AG04450 (cell line): ENCODE measurements at places on chromosomes 16 and 17. TPM values are rescaled to one million over a fixed set of nuclear protein-coding genes. Genes with fewer than 3 reads are reported as not detected.

GRCh38 chr16:58422809-58423208 lies 30.5 kb downstream of the GINS3 start:
- DNase-seq: no peak

Gene KRTAP4-3
- not detected in 2 replicates for polyA plus RNA-seq

DNA sequence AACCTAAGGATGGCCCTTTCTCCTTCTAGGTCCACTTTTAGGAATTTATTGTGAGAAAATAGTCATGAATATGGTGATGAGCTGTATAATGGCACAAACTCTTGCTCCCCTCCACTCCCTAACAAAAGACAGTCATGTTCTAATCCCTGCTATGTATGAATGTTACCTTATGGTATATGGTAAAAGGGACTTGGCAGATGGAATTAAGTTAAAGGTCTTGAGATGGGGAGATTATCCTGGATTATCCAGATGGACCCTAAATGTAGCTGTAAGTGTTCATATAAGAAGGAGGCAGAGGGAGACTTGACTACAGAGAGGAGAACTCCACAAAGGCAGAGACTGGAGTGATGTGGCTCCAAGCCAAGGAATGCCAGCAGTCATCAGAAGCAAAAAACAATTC lies 296.1 kb downstream of the SOX9 start:
- no peak for DNase-seq

DNA sequence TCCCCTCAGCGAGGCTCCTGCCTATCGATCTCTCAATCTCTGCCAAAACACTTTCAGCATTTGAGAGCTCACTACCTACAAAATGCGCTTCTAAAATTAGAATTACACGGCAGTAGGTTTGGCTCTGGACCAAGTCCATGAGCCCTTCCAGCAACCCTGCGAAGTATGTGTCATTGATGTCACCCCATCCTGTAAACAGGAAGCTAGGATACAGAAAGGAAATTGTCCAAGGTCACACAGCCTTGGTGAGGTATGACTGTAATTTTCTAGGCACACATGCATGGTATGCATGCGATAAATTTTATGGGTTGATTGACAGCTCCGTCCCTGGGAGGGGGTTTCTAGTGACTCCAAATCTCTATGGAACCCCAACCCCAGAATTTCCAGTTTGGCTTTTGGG lies 330.3 kb upstream of the CDH5 start:
- DNase-seq: no peak

DNA sequence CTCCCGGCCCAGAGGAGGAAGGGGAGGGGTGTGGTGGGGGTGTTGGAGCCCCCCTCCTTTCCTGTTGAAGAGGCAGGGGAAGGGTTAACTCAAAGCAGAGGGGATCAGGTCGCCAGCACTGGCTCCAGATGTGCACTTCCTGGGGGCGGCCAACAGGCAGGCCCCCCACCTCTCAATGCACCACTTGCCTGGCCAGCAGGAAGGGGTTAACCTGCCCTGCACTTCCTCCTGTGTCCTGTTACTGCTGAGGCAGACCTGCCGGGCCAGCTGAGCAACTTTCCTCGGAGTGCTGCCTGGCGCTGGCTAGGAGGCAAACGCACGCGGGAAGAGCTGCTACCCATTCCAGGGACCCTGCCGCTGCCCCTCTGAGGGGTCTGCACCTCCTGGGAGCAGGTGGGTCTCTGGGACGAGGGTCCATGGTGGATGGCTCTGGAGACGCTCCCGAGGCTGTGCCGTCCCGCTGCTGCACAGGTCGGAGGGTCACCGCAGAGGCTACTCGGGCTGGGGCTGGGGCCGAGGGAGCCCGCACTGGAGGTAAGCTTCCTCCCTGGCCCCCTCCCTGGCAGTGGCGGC lies at the start of gene EPN3:
Gene EPN3, plus strand, starts transcription at position 284 of the 573 bp plus-strand sequence. CDS start 3,822 bp downstream, outside the sequence.
- no peak for DNase-seq

Gene PYCARD
- 21.8 and 31.0 TPM in 2 replicates for polyA plus RNA-seq

Gene UNK
- 11.1 and 11.4 TPM in 2 replicates for polyA plus RNA-seq

GRCh38 chr17:62670202-62670821 lies 42.8 kb downstream of the MRC2 start:
- DNase-seq: no peak

Gene TMEM238L
- not detected in 2 replicates for polyA plus RNA-seq

DNA sequence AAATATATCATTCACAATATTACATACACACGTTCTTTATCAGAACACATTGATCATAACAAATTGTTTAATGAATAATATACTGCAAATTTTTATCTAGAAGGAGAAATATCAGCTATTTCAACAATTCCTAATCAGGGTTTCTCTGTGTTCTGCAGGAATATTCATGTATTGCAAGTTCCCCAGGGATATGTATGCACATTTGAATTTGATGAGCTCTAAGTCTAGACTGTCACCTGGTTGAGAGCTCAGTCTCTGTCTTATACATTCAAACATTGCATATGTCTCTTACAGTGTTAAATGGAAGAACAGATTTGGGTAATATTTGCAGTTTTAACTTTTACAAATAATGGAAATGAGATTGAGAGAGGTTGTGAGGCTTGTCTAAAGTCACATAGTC lies 829.7 kb downstream of the CDH11 start:
- DNase-seq: no peak

Gene CSHL1
- polyA plus RNA-seq: not detected in 2 replicates

Gene TBX4
- 0.06 and 0.11 TPM in 2 replicates for polyA plus RNA-seq

Gene RAMP2
- 1.4 and 1.7 TPM in 2 replicates for polyA plus RNA-seq

Gene CLEC18B
- polyA plus RNA-seq: 0.06 and 0.22 TPM in 2 replicates

Gene SDR42E2
- not detected in 2 replicates for polyA plus RNA-seq

GRCh38 chr16:80680839-80681238 lies 123.6 kb downstream of the CDYL2 start:
- DNase-seq: no peak

- no peak for DNase-seq
Measured at GRCh38 chr16:87570938-87571867, 31.1 kb upstream of the JPH3 start.

GRCh38 chr17:69733171-69734012 lies 318.9 kb downstream of the MAP2K6 start:
- peak; percentile 33 for DNase-seq

Gene HES7
- polyA plus RNA-seq: not detected in 2 replicates

DNA sequence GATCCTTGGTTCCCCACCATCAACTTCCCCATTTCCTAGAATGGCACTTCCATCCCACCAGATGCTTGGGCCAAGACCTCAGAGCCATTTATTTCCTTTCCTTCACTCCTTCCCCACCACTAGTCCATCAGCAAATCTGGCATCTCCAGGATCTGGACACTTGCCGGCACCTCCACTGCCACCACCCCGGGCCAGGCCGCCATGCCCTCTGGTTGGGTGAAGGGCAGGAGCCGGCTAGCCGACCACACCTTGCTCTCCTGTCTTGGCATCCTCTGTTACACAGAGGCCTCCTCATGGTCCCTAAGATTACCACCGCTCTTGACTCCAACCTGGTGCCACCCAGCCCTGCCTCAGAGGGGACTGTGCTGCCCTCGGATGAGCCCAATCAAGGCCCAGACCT lies 104.5 kb downstream of the RMI2 start:
- DNase-seq: no peak

DNA sequence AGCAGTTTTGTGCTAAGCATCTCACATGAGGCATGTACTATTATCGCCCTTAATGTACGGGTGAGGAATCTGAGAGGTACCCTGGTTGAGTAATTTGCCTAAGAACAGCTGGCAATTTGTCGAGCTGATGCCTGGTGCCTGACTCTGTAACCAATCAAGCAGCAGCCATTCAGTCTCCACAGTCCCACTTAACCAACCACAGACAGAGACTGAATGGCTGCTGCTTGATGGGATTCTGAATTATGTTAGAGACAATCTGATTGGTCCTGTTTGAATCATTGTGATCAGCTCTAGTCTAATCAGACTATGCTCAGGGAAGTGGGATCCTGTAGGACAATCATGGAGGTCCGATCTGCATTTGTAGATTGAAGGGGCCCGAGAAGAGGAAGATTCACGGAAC lies 447.0 kb downstream of the SHISA9 start:
- no peak for DNase-seq

Gene TPSAB1
- not detected in 2 replicates for polyA plus RNA-seq

DNA sequence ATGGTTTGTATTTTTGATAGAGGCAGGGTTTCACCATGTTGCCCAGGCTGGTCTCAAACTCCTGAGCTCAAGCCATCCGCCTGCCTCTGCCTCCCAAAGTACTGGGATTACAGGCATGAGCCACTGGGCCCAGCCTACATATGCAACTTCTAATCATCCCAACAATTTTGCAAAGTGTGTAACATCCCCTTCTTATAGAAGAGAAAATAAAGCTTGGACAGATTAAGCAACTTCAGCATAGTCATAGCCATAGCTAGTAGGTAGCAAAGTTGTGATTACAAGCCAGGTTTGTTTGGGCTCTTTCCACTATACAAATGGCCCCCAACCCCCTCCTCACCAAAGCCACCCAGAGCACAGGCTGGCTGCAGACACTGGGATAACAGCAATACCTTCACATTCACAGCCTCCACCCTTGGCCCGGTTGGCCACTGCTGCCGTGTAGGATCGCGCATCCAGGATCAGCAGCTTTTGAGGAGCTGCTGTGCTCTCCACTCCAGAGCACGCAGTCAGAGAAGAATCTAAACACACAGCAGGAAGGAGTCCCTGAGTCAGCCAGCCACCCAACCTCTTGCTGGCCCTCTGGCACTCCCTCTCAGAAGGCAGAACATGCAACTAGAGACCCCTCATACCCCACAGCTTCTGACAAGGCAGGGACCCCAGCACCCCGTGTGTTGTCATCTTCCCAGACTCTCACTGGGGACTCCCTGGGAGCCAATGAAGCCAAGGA lies 7.9 kb downstream of the MTMR4 start:
- no peak for DNase-seq

DNA sequence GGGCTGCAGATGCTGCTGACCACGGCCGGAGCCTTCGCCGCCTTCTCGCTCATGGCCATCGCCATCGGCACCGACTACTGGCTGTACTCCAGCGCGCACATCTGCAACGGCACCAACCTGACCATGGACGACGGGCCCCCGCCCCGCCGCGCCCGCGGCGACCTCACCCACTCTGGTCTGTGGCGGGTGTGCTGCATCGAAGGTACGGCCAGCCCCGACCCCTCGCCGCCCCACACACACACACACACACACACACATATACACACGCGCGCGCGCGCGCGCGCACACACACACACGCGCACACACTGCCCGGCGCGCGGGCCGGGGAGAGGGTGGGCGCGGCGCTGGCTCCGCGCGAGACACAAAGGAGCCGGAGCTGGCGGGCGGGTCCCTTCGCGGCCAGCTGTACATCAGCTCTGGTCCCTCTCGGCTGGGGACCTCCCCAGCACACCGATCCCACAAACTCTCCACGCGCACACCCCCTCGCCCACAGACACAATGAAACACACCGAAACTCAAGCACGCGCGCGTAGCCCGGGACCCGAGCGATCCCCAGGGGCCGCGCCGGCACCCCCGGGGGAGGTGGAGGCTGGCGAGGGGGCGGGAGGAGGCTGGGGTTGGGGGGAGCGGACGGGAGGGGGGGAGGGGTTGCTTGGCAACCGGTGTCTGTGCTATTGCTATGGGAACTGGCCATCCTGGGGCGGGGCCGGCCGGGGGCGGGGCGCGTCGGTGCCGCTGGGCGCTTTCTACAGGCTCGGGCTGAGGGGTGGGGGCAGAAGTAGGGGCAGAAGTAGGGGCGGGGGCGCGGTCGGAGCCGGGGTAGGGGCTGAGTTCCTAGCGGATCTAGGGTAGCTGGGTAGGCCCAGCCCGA lies 658 bp downstream of the CACNG4 start:
- no peak for DNase-seq

- no peak for DNase-seq
Measured at GRCh38 chr17:71522383-71522782, 598.4 kb upstream of the SOX9 start.

Gene TMC7
- polyA plus RNA-seq: 0.37 and 0.42 TPM in 2 replicates

GRCh38 chr17:70370816-70371215 lies 201.5 kb downstream of the KCNJ2 start:
- DNase-seq: no peak

DNA sequence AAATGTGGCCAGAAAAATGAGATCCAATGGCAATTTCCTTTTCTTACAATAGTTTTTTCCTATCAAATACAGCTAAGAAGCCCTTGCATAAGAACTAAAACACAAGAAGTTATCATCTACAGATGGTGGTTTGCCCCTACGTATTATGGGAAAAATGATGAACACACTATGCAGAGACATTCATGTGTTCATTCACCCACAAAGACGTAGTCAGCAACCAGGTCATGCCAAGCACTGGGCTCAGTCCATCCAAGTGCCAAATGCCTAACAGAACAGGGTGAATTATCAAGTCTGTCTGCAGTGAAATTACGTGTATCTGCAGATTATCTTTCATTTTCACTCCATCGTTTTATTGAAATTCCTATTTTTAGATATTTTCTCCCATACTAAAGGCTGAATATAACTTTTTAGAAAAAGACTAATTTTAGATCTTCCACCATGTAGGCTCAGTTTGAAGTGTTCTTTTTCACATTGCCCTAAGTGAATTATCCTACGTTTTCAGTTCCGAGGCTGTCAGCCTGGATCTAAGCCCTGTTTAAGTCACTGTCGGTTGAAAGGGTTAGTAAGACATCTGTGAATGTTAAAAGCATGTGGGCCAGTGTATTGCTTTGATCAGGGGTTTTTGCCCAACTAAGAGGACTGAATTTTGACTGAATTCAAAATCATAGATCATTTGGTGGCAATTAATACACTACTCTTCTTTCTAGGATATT lies 78.1 kb upstream of the DHX40 start:
- DNase-seq: no peak

- DNase-seq: no peak
Measured at GRCh38 chr17:75181608-75182318, 996 bp downstream of the SUMO2 start.

DNA sequence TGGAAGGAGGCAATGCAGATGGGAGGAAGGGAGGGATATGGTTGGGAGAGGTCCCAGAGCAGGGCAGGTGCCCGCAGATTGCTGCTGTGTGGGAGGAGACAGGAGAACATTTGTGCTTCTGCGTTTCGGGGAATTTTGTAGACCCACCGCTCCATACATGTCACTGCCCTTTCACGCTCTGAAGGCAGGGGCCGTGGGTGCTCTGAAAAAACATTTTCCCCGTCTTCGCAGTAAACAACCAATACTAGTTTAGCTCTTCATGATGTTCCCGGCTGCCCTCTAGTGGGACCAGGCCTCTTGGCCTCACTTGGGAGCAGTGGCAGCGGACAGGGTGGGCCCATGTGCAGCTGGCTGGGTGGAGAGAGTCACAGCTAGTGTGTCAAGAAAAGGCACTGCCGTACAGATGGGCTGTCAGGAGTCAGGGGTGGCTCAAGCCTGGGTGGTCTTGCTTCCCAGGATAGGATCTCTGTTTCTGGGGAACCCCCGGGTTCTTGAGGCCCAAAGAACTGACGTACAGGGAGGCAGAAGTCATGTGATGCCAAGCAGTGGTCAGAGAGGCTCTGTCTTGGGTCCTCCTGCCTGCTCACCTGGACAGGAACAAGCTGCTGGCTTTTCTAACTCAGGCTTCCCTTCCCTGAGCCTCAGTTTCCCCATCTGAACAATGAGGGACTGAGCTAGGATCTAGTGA lies 46.5 kb upstream of the CPNE2 start:
- peak; percentile 26 for DNase-seq

GRCh38 chr16:35711435-35711834 lies 2252.0 kb downstream of the TP53TG3F start:
- DNase-seq: no peak

Gene DPEP2NB
- polyA plus RNA-seq: not detected in 2 replicates
